ENCODE measurements at places on chromosomes 2 and 18.

DNA sequence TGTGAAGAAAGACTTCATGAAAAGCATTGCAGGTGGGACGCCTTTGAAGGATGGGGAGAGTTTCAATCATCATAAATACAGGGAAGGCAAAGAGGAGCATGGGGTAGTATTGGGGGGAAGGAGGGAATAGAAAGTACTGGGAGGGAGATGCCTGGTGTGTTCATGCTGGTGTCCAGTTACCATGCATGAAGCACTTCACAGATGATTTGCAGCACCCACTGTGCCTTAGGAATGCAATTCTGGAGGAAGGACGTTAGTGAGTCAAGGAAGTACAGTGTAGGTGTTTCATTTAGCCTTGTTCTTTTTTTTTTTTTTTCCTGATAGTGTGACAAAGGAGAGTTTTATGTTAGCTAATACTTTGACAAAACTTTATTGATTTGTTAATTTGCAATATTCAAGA lies 36.8 kb downstream of the ADAM23 start:
- peak; percentile 3 for DNase-seq

DNA sequence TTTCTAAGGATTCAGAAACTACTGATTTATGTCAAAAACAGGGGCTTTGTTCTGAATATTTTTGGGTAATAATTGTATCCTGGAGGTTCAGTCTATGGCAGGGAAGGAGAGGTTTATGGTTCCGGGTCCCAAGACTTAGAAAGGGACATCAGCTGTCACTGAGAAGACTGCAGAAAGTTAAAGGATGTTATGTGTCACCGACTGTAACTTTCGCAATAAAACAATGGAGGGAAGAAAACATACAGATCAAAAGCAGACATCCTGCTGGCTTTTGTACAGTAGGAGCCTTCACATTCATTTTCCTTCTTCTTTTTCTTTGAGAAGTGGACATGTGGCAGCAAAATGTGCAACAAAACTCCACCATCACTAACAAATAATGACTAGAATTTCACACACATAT lies 900.7 kb upstream of the SOX11 start:
- no peak for DNase-seq

- no peak for DNase-seq
Measured at GRCh38 chr2:97677480-97677879, 8.0 kb downstream of the C2orf92 start.

- DNase-seq: peak; percentile 35
Measured at GRCh38 chr2:26299471-26300101, 46.4 kb upstream of the SELENOI start.

- no peak for DNase-seq
Measured at GRCh38 chr2:169372561-169372960, 10.2 kb upstream of the LRP2 start.

GRCh38 chr2:3493615-3494007 lies 25.7 kb downstream of the ADI1 start:
- DNase-seq: no peak

DNA sequence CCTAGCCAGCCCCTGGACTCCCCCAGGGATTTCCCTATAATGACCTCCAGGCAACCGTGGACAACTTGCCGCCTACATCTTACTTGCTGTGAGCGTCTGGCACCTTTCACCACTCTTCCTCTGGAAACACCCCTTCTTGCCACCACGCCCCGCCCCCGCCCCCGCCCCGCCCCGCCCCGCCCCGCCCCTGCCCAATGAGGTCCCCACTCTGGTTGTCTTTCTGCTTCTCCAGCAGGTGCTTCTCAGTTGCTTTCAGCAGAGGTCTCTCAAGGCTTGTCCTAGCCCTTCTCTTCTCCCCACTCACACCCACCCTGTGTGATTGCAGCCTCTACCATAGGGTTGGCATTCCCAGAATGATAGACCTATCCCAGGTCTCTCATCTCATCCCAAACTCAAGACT lies 214.5 kb downstream of the EN1 start:
- no peak for DNase-seq

DNA sequence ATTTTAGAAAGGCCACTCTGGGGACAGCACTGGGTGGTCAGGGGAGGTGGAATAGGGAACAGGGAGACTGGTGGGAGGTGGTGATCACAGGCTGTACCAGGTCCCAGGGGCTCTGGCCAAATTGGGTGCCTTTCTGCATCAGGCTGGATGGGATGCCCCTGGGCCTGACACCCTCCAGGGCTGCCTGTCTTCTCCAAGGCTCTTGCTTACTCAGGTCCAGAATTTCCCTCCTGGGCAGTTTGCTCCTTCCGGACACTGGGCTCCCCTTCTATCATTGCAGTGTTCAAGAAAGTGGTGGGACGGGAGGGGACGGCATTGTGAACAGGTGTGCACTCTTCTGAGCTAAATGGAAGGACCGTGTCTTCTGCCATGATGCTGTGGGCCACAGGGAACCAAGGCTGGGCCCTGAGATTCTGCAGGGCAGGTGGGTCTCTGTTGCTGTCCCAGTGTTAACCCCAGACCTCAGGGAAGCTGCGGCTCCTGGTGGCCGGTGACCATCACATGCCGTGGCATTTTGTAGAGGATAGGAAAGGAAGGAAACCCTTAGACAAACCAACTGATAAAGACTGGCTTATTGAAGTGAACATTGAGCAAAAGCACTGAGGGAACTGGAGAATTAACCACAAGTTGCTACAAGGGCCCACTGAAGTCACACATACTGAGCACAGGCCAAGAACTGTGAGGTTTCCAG lies 93.7 kb upstream of the HS6ST1 start:
- DNase-seq: no peak

DNA sequence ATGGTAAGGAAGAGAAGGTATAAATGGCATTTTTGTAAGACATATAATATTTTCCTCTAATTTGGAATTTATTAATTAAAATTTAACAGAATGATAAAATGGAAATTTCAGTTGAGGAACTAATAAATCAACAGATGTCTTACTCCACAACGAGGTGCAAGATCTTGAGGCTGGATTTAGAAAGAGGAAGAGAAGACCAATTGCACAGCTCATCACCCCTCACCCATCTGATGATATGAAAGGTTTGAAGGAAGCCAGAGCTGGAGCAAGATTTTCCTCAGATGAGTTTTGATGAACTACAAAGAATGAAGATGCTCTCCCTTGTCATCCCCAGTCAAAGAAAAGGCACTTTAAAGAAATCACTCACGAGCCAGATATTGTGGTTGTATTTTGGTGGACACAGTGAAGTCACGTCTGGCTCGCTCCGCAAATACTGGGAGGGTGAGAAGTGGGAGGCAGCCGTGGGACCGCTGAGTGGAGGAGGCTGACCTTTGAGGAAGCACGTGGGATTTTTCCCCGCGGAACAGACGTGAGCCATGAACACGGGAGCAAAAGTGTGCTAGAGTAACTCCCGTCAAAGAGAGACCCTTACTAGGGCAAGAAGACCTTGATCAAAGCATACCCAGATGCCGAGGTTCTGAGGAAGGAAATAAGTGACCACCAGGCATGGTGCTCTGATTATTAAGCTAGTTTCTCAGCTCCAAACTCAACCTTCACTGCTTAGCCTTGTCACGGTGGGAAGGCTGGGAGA lies 511.4 kb downstream of the RNF144A start:
- DNase-seq: no peak

- no peak for DNase-seq
Measured at GRCh38 chr2:23803264-23803964, 123.5 kb downstream of the ATAD2B start.

DNA sequence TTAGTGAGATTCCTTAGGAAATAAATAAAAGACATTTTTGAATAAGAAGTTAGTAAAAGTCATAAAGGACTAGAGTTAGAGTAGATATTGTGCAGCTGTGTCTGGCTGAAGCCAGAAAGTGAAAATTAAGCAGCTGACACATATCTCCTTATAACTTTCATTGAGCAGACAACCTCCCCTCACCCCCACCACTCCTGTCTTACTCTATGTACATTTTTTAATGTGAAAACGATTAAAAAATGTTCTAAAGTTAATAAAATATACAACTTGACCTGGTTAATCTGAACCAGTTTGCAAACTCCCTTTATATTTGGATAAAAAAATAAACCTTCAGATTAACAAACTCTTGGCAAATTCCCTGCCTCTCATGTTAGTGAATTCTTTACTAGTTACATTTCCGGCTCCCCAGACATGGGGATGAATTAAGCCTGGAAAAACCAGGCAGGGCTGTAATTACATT lies 462.8 kb downstream of the MEIS1 start:
- DNase-seq: no peak

GRCh38 chr2:10668402-10669012 lies 21.3 kb downstream of the NOL10 start:
- peak; percentile 49 for DNase-seq

DNA sequence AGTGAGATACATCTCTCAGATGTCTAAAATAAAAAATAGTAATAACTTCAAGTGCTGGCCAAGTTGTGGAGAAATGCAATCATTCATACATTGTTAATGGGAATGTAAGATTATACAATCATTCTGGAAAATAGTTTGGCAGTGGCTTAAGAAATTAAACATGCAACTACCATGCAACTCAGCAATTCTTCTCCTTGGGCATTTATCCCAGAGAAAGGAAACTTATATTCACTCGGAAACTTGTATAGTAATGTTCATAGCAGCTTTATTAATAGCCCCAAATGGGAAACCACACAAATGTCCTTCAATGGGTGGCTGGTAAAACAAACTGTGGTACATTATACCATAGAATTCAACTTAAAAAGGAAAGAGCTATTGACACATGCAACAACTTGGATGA lies 274.0 kb upstream of the SPRED2 start:
- DNase-seq: no peak

GRCh38 chr2:118481299-118481698 lies 366.1 kb downstream of the EN1 start:
- no peak for DNase-seq

DNA sequence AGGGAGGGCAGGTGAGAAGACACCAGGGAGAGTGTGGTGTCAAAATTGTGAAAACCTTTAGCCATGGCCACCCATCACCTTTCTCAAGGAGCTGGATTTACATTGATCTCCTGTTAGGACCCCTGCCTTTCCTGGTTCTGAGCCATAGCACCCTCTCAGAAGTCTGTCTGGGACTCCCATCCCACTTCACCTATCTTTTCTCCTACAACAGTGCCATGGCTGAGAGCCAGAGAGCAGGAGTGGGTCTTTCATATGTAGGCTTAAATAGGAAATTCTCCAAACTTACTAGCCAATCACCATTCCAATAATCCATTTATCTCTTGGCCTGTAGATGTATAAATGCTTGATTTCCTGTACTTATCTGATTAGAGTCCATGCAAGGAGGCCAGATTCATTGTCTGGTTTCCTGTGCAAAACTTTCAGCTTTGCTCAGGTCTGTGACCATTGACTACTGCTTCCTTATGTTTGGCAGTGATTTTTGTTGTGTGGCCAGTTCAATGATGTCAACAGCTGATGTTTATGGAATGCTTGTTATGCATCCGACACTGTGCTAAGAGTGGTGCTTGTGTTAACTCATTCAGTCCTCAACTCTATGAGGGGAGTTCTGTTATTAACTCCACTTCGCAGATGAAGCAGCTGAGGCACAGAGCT lies 57.6 kb upstream of the IGFBP5 start:
- no peak for DNase-seq

GRCh38 chr18:25279556-25279955 lies 72.4 kb downstream of the ZNF521 start:
- no peak for DNase-seq

- DNase-seq: no peak
Measured at GRCh38 chr18:47206945-47207637, 30.9 kb upstream of the IER3IP1 start.

- DNase-seq: peak; percentile 50
Measured at GRCh38 chr2:74481961-74482800, 617 bp downstream of the CCDC142 start.

GRCh38 chr2:186713691-186714090 lies 19.8 kb downstream of the FAM171B start:
- DNase-seq: no peak

GRCh38 chr2:174635776-174636404 lies 38.3 kb upstream of the WIPF1 start:
- no peak for DNase-seq

DNA sequence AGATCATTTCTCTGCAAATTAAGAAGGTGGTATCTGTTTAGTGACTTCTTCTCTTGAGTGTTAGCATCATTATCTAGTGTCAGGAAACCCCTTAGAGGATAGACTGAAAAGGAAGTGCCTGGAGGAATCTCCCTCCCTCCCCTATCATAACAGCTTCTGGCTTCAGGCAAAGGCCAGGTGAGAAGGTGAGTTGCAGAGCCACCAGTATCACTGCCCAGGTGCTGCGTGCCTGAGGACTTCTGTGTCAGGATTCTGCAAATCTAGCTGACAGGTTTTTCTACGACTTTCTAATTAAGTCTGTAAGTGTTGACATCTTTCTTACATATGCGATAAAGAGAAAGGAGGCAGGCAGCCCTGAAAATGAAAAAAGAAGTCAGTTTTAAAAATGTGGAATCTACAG lies 111.9 kb downstream of the CCDC85A start:
- DNase-seq: no peak

- DNase-seq: no peak
Measured at GRCh38 chr2:63849381-63850203, 7.9 kb downstream of the UGP2 start.

DNA sequence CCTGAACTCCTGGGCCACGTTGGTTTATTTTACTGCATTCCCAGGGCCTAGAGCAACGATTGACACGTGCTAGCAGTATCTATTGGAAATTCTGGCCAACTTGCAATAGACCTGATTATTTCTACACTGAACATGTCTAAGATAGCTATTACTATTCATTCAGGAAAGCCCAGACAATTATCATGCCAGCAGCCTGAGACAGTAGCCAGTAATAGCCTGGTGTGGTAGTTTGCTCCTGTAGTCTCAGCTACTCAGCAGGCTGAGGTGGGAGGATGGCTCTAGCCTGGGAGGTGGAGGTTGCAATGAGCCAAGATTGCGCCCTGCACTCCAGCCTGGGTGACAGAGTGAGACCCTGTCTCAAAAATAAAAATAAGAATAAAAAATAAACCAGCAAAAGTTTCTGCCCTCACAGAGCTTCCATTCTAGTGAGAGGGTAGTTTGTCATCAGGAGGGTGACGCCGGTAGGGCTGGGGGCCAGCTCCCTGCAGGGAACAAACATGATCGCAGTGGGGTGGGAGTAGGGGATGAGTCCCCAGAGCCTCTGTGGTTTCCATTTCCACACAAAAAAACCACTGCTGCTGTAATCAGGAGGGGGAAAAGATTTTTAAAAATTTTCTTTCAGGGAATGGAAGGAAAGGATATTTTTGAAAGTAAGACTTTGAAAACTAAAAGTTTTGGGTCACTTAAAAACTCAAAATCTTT lies 4.3 kb downstream of the CASP8 start:
- no peak for DNase-seq

DNA sequence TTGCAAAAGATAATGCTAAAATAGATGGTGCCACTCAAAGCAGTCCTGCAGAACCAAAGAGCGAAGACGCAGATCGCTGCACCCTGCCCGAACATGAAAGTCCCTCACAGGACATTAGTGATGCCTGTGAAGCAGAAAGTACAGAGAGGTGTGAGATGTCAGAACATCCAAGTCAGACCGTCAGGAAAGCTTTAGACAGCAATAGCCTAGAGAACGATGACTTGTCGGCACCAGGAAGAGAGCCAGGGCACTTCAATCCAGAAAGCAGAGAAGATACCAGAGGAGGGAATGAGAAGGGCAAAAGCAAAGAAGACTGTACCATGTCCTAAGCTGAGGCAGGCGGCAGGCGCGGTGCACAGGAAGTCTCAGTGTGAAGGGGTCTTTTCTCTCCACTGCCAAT lies 34.8 kb upstream of the RBM44 start:
- no peak for DNase-seq

GRCh38 chr2:29065068-29065811 lies 9.1 kb downstream of the PCARE start:
- no peak for DNase-seq
